Activated CD4-positive, alpha-beta T cell treated with anti-CD3 and anti-CD28 coated beads, Interleukin-2, amount 50 U/mL, for 48 hours (primary cell): ENCODE measurements at places on chromosomes 13 and 19.

- no peak for DNase-seq
Measured at GRCh38 chr13:52921194-52921593, 72.8 kb upstream of the PCDH8 start.

DNA sequence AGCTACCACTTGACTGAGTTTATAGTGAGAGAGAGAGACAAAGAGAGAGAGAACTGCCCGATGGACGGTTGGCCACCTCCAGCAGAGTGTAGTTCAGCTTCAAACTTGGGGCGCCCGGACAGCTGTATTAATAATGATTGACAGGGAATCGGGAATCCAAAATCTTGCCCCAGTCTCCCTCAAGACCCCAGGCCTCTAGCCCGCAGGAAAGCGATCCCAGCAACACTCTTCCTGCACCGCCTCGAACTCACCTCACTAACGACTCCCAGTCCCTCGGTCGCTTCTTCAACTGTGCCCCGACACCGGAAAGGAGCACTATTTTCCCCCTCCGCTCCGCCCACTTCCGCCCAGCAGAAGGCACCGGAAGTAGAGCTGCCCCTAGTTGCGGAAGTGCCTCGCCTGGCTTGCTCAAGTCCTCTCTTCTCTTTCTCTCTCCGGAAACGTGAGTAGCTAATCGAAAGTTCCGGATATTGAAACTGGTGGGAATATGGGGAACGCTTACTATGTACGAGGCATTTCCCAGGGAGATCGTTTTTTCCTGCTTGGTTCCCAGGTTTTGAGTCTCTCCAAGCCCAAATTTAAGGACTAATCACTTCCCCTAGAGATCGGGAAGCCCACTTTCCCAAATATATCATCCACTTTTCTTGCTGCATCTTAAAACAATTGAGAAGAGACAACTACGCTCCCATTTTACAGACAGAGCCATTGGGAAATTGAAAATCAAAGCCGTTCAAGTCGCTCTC is at the start of gene NOSIP:
Gene NOSIP (minus strand): TSS at position 293 of the 743 bp plus-strand sequence. CDS start 19,865 bp downstream, outside the sequence.
- peak; percentile 98 for DNase-seq

- no peak for DNase-seq
Measured at GRCh38 chr13:80022146-80022545, 318.8 kb downstream of the SPRY2 start.

DNA sequence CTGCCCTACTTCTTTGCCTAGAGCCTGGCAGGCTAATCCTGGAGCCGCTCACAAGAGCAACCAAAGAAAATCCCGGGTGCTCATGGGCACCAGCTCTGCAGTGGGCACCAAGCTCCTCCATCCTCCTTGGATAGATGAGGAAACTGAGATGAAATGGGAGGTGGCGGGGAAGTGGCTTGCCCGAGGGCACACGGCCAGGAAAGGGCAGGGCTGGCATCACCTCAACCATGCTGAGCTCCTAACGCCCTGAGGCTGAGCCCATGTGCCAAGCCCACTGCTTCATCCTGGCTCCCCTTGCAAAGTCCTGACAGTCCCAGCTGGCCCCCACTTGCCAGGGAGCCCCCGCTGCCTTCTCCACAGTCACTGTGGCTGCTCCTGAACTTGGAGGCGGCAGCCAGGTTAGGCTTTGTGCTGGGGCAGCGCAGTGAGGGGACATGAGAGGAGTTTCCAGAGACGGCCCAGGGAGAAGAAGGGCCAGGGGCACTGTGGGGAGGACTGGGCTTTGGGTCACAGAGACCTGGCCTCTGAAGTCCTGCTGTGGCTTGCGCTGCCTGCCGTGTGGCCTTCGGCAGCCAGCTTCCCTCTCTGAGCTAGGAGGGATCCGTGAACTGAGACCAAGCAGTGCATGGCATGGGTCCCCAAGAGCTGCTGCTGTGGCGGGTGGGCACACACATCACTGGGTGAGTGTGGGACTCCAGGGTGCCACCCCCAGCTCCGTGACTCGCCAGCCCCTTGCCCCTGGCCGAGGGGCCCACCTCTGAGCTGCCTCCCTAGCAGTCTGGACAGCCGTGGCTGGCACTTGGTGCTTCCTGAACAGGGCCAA is 17.5 kb downstream of the TMED1 start:
- no peak for DNase-seq

GRCh38 chr13:57918086-57918485 is 286.5 kb downstream of the PCDH17 start:
- no peak for DNase-seq

GRCh38 chr13:104006625-104007075 is 940.4 kb upstream of the SLC10A2 start:
- DNase-seq: no peak

- no peak for DNase-seq
Measured at GRCh38 chr19:50205681-50206138, 2.3 kb downstream of the MYH14 start.

DNA sequence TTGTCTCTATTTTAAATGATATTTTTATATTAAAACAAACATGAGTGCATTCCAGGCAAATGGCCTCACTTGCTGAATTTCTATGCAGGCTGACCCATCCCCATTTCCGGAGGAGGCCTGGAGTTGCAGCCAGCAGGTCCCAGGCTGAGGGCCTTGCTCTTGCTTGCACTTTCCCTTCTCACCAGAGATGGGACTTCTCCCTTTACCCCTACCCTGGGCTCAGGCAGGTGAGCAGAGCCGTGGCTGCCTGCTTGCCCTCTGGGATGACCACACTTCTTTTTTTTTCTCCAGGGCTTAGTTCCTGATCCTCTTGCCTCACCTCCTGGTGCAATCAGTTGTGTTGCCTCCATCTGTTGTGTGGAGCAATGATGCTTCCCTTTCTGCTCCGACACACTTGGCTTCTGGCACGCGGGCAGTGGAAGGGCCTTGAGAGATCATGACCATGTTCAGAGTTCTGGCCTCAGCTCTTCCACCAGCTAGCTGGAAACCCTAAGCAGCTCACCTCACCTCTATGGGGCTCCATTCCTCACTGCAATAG is 11.1 kb upstream of the OLFM4 start:
- DNase-seq: no peak

DNA sequence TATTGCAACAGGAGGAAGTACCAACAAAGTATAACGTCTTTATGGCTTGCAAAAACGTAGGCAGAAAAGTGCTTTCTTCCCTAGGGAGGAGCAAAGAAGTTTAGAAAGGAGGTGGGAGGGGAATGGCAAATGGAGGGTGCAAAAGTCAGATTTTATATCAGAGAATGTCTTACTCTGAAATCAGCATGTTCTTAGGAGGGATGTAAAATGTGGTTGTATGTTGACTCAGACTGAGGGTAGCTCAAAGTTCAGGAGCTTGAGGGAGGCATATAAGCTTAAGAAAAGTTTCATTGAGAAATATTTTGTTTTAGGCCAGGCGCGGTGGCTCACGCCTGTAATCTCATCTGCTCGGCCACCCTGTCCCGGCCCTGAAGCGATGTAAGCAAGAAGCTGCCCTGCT is 1.7 kb downstream of the ZNF90 start:
- DNase-seq: no peak

GRCh38 chr13:75870397-75870903 is 234.3 kb downstream of the LMO7 start:
- peak; percentile 9 for DNase-seq
